ENCODE measurements at places on chromosomes 12 and 14.

- DNase-seq: no peak
Measured at GRCh38 chr12:47797441-47797840, 22.3 kb downstream of the HDAC7 start.

DNA sequence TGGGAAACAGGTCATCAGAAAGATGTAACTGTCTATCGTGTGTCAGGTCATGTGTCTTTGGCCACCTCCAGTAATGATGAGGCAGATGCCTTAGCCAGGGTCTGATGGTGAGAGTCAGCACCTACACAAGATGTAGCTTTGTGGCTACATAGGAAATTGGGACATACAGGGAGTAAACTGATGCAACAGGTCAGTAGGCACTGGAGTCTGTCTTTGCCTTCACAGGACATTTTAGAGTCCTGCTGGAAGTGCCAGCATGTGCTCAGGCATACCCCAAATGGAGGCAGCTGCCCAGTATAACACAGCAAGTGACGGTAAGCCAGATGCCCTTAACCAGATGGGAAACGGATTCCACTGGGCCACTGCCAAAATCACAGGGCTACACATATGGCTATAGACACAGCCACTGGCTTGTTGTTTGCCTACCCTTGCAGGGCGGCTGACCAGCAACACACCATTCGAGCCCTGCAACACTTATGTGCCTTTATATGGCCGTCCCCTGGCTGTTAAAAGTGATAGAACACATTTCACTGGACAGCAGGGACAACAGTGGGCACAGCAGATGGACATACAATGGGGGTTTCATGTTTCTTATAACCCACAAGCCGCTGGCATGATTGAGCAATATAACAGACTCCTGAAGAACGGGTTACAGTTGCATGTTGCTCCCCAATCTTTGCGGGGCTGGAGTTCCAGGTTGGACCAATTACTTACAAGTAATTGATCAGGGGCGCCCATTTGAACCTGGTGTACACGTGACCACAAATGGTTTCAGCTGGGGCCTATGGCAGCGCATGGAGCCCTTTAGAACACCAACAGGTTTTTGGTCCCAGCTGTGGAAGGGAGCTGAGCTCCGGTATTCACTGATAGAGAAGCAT lies 12.9 kb upstream of the RNASE12 start:
- DNase-seq: no peak

- DNase-seq: no peak
Measured at GRCh38 chr12:28367993-28368392, 177.7 kb downstream of the CCDC91 start.

DNA sequence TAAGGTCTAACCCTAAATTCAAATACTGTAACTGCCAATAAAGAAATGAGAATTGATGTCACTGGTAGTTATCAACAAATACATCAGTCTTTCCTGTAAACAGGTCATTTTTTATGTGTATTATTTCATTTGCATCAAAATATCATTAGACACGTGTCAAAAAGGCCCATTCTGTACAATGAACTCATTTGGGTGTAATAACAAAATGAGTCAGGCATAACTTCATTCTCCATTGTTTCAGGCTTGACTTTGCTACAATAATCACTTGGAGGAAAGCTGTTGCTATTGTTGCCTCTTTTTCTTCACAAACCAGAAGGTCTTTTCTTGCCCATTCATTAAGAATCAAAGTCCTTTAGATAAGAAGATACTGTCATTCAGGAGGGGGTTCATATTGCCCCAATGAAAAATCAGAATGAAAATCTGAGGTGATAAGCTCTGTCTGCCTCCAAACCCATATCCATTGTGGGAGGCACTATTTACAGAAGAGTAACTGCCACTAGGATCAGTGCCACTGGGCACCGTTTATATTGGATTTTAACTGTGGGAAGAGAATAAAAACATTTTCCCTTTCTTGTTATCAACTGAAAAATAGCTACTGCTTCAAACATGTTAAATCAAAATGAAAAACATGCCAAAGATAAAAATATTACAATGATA lies 10.1 kb downstream of the ENTPD5 start:
- no peak for DNase-seq

GRCh38 chr12:6626654-6627283 lies 9.0 kb downstream of the LPAR5 start:
- DNase-seq: no peak

- DNase-seq: peak; percentile 55
Measured at GRCh38 chr14:75295491-75296345, 17.1 kb downstream of the FOS start.

DNA sequence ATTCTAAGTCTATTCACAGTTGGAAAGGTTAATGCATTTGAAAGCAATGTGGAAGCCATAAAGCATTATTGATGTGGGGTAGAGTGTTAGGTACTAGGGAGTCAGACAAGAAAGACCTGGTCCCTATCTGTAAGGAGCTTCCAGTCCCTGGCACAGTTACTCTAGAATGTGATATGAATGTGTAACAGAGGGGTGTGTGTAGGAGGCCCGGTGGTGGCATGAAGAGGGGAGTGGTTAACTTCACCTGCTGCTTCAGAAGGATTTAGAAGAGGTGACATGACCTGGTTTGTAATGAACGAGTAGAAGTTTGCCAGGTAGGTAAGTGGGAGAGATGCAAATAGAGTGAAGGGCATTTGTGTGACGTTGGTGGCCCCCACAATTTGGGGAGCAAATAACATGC lies 15.1 kb upstream of the GALNT6 start:
- no peak for DNase-seq

Data from stromal cell of bone marrow (primary cell).